ENCODE measurements at places on chromosomes 11 and 22. TPM values are rescaled to one million over a fixed set of nuclear protein-coding genes. Genes with fewer than 3 reads are reported as not detected.

OR51B2 gene
- not detected for total RNA-seq

KLHDC7B gene
- total RNA-seq = not detected

CBLIF gene
- total RNA-seq = not detected

RDX gene
- 40.8 TPM for total RNA-seq

KLHL35 gene
- total RNA-seq = not detected

DNHD1 gene
- total RNA-seq = 6.7 TPM

Data from Caki2 (cell line).